DMS153 (cell line): ENCODE measurements at places on chromosomes 12 and 14.

GRCh38 chr14:105436891-105437722 lies 17.5 kb downstream of the MTA1 start:
- DNase-seq, result peak; percentile 72

- DNase-seq, result peak; percentile 36
Measured at GRCh38 chr12:131454418-131455217, 256.3 kb upstream of the SFSWAP start.

DNA sequence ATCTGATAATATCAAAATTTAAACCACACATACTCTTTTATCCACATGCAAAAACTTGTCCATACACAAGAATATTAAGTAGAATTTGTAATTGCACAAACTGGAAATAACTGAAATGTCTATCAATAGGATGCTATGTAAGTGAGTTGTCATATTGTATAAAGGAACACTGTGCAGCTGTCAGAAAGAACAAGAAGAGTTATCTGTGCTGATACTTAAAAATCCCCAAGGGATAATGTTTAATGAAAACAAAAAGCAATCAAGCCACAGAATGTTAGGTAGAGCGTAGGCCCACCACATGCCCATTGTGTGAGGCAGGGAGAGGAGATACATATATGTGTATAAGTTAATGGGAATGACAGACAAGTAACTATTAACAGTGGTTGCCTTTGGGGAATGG lies 25.9 kb upstream of the HIGD1C start:
- no peak for DNase-seq

- no peak for DNase-seq
Measured at GRCh38 chr14:48140804-48141203, 465.4 kb upstream of the MDGA2 start.

- no peak for DNase-seq
Measured at GRCh38 chr12:27491226-27491625, 32.8 kb upstream of the PPFIBP1 start.

- peak; percentile 60 for DNase-seq
Measured at GRCh38 chr14:55707365-55707804, 127.4 kb downstream of the KTN1 start.

GRCh38 chr14:45156067-45156466 lies 20.3 kb downstream of the FANCM start:
- DNase-seq, result no peak

- no peak for DNase-seq
Measured at GRCh38 chr14:34078117-34078743, 127.4 kb upstream of the EGLN3 start.

GRCh38 chr12:54363618-54364017 lies 668 bp downstream of the GPR84 start:
- no peak for DNase-seq

DNA sequence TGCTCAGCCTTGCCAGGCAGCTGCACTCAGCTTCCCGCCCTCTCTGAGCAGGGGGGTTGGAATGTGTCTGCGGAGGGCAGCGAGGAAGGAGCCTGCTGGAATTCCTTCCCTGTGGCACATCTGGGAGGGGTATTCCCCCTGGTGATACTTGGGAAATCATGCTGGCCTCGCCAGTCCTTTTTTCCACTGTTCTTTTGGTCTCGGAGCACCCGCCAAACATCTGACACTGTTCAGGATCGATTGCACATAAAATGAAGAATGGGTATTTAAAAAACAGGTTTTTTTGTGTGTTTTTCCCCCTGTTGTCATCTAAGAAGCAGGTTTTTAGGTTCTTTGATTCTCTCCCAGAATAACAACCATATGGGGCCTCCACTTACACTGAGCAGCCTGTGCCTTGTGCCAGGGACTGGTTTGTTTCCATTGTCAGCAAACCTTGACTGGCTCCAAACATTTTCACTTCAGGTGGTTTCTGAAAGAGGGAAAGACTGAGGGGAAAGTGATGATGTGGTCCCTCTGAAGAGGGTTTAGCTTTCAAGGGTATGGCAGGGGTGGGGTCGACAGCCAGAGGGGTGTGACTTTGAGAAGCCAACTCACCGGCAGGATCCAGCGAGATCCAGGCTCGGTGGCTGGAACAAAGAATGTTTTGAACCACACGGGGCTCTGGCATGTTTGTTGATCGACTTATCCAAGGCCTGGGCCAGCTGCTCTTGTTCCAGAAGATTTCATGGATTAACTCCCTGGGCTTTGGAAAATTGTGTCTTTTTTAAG lies 215.1 kb downstream of the CACNA1C start:
- no peak for DNase-seq

DNA sequence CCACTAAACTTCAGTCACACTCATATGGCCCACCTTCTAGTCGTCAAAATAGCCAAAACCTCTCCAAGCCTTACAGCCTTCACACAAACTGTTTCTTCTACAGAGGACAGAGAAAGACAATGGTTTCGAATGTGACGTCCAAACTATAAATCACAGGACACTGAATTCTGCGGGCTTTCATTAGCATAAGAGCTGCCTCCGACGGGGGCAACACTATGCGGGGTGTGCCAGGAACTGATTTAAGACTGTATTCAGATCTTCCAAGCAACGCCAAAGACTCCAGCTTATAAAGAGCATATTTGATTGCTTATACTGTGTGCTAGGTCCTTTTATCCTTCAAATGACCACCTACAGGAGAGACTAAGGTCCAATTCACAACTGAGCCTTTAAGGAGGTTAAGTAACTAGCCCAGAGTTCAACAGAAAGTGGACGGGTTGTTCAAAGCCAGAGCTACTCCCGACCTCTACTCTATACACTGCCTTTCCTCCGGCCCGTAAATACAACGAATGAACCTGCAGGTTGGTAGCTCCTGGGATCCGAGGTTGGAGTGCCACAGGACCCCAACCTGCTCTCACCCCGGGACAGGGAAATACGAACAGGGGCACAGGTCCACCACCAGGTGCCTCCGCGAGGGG lies 575 bp downstream of the L2HGDH start:
- peak; percentile 38 for DNase-seq

GRCh38 chr14:54173802-54174201 lies 217.2 kb upstream of the BMP4 start:
- DNase-seq, result no peak

- no peak for DNase-seq
Measured at GRCh38 chr12:117671734-117672133, 297.1 kb downstream of the KSR2 start.

DNA sequence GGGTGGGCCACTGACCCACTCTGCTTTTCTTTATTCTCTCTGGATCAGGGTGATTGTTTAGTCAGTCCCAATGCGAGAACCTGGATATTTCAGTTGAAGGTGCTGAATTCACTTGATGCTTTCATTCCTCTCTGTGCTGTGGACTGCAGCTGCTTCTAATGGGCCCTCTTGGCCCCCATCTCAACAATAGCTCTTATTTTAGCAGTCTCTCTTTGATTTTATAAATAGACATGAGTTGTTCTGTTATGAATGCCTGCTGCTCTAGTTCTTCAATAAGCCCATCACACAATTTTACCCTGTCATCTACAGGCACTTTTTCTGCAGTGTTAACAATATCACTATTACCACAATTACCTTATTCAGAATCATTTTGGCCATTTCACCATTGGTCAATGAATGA lies 54.1 kb upstream of the YARS2 start:
- DNase-seq, result no peak

DNA sequence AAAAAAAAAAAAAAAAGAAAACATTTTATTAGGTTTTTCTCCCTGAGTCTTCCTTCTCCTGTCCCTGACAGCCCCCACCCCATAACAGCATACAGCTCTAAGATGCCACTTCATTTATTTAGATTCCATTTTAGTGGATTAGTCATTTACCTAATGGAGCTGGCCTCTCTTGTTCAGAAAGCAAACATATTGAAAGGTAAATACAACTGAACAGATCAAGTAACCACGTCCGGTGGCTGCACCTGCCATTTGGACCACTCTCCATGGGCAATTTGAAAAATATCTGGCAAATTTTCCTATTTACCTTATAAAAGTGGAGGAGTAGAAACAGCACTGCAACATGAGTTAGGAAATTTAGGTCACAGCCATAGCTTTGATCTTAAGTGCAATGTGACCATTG lies 254.6 kb downstream of the C12orf42 start:
- peak; percentile 100 for DNase-seq

- DNase-seq, result no peak
Measured at GRCh38 chr14:35932136-35932535, 106.0 kb downstream of the BRMS1L start.

DNA sequence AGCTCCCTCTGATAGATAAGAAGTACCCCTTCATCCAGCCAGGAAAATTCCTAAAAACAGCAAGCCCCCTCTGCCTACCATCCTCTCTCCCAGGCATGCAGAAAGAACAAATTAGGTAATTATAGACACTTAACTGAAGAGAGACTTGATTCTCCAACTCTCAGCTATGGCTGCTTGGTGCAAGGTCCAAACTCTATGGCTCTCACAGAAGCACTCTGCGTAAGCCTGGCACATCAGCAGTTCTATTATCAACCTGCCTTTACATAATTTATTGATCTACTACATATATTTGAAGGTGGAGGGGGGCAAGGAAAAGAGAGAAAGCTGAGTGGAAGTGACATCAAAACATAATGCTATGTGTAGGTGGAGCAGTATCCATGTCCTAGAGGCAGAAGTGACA lies 1.1 kb upstream of the MYO1A start:
- DNase-seq, result no peak

GRCh38 chr14:104714681-104715080 lies 9.3 kb upstream of the ADSS1 start:
- DNase-seq, result no peak

DNA sequence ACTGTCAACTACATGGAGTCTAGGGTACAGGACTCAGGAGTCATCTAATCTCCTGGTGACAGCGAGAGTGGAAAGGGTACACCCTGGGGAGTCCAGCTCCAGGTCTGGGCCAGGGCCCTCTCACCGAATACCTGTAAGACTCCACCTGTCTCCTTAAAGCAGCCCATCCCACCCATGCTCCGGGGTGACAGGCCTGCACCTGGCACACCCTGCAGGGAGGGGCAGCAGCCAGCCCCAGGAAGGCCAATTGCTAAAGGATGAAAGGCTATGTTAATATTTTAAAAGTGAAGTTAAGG lies 45.5 kb downstream of the STX2 start:
- no peak for DNase-seq

- DNase-seq, result no peak
Measured at GRCh38 chr12:53869500-53869899, 69.1 kb upstream of the HOXC13 start.

DNA sequence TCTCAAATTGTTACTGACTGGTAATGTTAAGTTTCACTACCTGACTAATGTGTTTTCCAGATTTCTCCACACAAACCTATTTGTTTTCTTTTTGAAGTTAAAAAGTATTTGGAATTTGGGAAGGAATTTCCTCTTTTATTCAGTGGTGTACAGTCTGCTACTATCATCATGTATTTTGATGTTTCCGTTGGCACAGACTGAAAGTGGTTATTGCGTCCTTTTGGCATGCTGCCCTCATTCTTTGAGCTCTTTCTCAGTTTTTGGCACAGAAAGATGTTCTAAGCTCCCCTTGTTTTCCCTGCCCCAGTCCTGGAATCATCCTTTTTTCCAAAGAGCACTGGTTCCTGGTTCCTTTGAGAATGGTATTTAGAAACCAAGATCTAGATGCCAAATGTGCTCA lies 31.4 kb upstream of the RTRAF start:
- DNase-seq, result no peak

GRCh38 chr12:108373111-108373510 lies 34.0 kb upstream of the CMKLR1 start:
- DNase-seq, result no peak

DNA sequence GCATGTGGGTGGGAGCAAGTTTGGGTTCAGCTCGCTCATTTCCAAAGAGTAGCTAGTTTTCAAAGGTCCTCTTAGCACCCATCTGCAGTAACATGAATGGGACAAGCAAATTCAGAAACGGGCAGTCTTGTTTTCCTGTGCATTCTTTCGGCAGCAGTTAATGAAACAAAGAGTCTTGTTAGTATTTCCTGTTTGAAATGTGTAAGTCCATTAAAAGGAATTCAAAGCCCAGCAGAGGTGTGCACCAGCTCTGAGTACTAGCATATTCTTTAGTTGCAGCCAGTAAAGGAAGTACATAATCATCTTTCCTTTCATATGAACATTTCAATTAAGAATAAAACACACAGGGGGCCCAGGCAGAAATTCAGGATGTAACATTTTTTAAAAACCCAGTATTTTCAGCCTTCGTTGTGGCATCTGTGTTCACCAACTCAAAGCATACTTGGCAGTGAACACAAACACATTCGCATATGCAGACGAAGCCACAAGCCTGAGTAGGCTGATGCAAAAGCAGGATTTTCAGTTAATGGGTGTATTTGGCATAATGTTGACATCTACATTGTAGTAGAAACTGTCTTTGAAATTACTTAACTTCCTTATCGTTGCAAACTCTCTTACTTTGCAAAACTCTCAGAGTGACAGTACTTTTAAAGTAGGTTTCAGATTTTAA lies 570.0 kb upstream of the FLRT2 start:
- no peak for DNase-seq

DNA sequence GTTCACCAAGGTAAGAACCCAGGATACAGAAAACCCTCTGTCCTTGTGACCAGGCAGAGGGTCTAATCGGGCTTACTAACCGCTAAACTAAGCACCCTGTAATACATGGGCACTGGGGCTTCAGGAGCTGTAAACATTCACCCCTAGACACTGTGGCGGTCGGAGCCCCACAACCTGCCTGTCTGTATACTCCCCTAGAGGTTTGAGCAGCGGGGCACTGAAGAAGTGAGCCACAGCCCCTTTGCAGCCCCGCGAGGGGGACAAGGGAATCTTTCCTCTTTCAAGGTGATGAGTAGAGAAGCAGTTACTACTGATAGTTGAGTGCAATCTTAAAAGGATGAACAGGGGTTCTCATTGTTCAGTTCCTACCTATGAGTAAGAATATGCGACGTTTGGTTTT lies 397.2 kb downstream of the AEBP2 start:
- DNase-seq, result no peak

DNA sequence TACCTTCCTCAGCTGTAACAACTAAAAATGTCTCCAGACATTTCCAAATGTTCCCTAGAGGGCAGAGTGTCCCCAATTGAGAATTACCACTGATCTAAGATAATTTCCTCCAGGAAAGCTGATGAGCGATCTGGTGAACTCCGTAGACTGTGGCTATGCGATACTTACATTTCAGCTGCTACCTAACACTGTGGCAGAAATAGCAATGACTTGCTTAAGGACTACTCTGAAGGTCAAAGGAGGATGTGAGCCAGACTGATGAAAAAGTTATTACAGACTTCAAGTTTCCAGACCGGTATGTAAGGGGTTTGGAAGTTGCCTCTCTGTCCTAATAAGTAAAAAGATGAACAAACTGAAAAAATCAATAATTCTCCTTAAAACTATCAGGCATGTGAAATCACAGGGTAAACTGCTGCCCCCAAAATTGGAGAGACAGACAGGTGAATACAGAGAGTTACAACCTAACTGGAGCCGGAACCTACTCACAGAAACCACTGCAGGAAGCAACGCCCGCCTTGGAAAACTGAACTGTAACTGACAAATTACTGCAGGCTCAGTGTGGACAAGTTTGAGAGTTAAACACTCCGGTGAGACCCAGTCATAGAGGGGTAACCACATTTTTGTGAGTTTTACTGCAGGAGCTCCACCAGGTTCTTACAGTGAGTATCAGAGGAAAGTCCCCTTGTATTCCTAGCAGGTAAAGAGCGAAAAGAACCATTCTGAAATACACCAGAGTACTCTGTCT lies 60.0 kb upstream of the PARP11 start:
- DNase-seq, result no peak

- no peak for DNase-seq
Measured at GRCh38 chr14:100810435-100810834, 15.5 kb upstream of the MEG3 start.
